Right ventricle myocardium superior (tissue), 1 donor: ENCODE measurements at places on chromosomes 2 and 18.

DNA sequence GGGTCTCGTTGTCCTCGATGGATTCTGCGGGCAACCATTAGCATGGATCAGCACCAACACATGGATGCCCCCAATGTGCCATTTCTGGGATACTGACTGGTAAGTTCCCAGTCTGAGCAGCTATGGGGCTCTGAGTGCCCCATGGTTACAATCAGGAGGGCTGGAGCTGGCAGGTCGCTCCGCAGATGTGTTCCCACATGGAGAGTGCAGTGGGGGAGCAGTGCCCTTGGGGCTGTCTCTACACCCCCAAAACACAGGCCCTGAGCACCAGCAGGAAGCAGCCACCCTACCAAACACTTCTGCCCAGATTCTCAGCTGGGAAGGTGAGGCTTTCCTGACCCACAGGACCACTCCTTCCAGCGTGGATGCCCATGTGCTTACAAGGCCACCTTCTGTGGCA lies 8.0 kb downstream of the NGEF start:
- DNase-seq, result no peak

DNA sequence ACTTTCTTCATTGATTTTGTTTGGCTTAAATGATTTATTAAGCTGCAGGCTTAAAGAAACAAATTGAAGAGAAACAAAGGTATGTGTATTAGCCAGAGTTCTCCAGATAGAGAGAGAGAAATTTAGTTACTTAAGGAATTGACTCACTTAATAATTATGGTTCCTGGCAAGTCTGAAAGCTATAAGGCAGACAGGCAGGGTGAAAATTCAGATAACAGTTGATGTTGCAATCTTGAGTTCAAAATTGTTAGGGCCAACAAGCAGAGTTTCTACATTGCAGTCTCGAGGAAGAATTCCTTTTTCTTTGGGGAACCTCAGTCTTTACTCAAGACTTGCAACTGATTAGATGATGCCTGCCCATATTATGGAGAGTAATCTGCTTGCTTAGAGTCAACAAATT lies 593.5 kb downstream of the ADCYAP1 start:
- no peak for DNase-seq

DNA sequence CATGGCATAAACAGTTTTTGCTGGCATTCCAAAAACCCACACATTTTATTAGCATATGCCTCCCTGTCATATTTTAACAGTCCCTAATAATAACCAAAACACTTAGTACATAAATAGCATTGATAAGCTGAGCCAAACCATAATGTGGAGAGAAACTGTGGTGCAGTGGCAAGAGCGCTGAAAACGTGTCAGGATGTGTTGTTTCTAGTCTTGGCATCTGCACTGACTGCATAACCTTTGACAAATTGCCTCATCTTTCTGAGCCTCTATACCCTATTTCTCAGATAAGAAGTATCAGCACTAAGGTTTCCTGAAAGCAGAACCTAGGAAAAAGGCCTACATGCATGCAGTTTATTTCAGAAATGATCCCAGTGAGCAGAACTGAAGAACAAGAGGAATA lies 41.4 kb downstream of the RAD51AP2 start:
- DNase-seq, result no peak

GRCh38 chr18:21747764-21748693 lies 7.4 kb downstream of the MIB1 start:
- DNase-seq, result no peak

GRCh38 chr2:102480285-102481195 lies 7.5 kb downstream of the SLC9A4 start:
- DNase-seq, result no peak

DNA sequence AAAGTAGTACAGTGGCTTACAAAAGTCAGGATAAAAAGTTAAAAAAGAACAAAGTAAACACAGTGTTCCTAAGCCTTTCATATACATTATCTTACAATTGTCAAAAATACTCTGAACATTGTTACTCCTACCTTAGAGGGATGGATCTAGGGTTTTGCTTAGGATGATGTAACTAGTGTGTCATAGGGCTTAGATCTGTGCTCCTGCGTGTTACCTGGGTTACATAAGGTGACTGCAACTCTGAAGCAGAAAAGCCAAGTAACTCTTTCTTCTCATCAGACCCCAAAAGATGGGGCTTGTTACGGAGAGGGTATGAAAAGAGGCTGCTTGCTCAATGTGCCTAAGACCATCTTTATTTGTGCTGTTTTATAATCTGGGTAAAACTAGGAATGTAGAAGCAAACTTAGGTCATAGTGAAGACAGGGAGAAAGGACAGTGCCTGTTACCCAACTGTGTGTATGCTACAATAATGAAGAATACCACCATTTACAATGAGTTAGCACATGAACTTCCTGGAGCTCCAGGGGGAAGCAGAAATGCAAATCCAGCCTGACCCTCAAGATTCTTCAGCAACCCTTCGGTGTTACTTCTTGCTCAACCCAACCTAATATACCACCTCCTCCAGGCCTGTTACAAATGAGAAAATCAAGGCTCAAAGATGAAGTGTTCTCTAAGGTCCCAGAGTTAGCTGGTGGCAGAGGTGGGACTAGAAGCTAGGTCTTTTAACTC lies 42.0 kb upstream of the STK17B start:
- DNase-seq, result no peak

GRCh38 chr18:59575995-59576394 lies 121.2 kb downstream of the CCBE1 start:
- no peak for DNase-seq

- no peak for DNase-seq
These were observed 30.7 kb upstream of the DUSP2 start for GRCh38 chr2:96175951-96176350.
